ENCODE measurements at places on chromosomes 3 and 15.

- no peak for DNase-seq
Measured at GRCh38 chr3:129016720-129017483, 15.8 kb downstream of the EFCC1 start.

DNA sequence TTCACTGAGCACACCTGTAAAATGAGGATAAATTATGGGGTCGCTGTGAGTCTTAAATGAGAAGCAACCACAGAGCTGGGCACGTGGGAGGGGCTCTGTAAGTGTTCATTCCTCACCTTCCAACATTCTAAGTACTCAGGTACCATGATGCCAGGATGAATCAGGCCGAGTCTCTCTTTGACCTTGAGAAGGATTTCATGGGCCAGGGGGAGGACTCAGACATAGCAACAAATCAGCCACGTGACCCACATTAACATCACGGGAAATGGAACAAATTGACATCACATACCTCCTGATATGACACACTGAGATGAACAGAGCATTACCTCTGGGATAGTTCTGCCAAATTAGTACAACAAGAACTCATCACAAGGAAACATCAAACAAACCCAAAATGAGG is 35.2 kb upstream of the USP3 start:
- DNase-seq, result no peak

DNA sequence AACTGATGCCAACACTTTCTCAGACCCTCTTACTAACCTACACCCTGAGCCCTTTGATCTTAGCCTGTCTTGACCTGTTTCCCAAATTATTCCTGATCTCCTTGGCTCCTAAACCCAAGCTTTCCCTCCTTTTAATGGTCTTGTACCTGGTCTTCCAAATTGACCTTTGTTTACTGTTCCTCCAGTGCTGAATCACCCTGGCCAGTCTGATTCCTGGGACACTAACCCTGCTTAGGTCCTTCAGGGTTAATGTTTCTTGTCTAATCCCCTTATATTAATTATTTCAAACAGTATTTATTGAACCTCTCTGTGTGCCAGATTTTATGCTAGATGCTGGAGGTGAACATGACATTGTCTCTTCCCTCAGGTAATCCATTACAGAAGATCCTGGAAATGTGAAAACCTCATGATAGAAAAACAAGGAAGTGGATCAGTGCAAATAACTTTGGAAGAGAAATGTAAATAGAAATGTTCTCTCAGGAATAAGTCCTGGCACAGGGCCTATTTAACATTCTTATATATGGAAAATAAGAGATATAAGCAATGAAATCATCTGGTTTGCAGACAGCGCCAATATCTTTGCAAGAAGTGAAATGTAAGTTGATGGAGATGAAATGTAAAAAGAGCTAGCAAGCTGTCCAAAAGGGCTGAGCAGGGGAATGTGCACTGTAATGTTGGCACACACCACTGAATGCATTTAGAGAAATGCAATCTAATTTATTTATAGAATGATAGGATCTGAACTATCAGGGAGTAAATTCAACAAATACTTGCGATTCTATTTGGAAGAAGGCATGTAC is 20.7 kb downstream of the HGD start:
- DNase-seq, result no peak

- no peak for DNase-seq
Measured at GRCh38 chr3:53490459-53490968, 3.9 kb upstream of the CACNA1D start.

- no peak for DNase-seq
Measured at GRCh38 chr3:117622171-117622841, 912.7 kb downstream of the TUSC7 start.

DNA sequence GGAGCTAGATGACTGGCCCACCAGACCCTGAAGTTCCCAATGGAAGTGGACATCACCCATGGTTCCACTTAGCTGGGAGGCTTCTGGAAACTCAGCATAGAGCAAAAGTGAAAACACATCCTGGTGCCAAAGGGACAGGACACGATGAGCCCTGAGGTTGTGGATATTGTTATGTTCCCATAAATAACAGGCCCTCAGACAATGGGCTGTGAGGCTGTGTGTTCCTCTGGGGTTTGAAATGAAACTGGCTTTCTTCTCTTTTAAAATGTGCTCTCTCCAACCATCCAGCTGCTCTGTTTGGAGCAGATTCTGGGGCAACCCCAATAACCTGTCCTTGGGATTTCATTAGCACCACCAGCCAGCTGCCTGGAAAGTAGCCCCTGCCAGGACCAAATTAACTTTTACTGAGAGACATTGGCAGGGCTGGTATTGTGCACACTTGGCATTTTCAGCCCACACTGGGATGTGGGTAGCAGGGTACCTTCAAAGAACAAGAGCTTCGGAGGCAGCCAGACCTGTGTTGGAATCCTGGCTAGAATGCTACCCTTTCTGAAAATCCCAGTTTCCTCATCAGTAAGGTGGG is 97.5 kb downstream of the DNAJB8 start:
- DNase-seq, result no peak

- DNase-seq, result no peak
Measured at GRCh38 chr3:127857333-127857732, 35.0 kb upstream of the MGLL start.

DNA sequence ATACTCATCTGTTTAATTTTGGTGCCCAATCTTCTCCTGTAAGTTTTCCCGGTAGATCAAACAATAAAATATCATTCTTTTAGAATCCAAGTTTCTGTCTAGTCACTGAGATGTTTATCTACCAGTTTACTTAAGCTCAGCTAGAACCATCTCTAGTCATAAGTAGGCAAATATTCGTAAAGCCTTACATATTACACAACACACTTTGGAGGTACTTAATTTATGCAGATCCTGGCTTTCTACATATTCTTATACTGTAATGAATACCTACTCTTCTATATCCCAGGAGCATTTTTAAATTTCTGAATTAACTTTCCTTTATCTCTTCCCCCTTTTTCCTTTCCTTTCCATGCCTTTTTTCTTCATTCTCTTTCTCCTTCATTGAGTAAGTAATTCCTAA is 185.9 kb upstream of the ZBTB20 start:
- DNase-seq, result no peak

- DNase-seq, result no peak
Measured at GRCh38 chr15:36911322-36911944, 188.9 kb downstream of the MEIS2 start.

GRCh38 chr3:54228806-54229205 is 106.5 kb downstream of the CACNA2D3 start:
- DNase-seq, result no peak

GRCh38 chr15:92151741-92152140 is 241.9 kb upstream of the ST8SIA2 start:
- DNase-seq, result no peak

DNA sequence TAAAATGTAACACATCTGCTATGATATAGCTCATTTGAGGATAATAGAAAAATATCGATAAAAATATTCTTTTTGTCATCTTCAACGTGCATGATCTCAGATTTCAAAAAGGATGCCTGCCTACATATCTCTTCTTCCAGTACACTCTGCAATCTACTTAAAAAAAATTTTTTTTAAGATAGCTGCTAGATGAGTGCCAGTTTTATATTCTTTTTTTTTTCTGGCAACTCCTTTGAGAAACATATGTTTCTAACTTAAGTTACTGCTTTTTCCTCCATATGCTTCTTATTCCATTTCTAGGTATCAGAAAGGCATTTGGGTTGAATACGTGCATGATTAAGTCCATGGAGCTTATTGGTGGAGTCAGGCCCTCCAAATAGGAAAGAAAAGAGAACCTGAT is 160.4 kb downstream of the PPM1L start:
- DNase-seq, result no peak

DNA sequence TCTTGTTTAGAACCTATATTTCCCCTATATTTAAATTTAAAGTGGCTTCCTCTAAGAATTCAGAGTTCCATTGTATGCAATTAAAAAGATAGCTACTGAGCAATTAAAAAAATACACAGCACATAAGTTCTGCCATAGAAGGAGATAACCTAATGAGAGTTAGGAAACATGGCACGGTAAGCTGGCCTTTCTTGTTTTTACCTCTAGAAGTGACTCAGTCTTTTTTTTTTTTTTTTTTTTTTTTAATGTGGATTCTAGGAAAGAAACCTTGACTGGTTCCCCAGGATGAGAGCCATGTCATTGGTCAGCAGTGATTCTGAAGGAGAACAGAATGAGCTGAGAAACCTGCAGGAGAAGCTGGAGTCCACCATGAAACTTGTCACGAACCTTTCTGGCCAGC is 142.7 kb upstream of the BHLHE40 start:
- no peak for DNase-seq

- DNase-seq, result no peak
Measured at GRCh38 chr3:73536952-73537351, 87.8 kb downstream of the PDZRN3 start.

GRCh38 chr15:96595951-96596350 is 265.5 kb downstream of the NR2F2 start:
- no peak for DNase-seq

DNA sequence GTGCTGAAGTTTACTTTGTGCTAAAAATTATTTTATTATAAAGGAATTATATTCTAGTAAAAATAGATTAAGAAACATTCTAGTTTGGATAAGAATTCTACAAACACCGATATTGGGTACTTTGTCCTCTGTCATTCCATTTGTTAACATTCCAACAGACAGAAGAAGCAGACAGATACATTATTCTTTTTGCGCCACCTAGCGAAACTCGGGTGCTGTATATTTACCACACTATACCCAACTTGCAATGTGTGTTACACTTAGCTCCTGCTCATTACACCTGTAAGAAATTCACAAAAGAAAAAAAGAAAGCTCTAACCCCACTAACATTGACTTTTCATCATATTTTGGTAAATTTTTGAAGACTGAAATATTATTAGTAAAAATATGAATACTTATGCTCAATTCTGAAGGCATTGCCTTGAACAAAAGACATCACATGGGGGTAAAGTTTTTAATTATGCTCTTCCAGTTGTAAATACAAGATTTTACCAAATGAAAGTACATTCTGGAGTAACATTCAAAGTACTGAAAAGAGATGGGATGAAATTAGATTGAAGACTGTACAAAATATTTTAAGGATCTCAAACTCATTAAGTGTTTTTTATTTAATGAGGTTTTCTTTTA is 136.5 kb upstream of the MLF1 start:
- DNase-seq, result peak; percentile 71

DNA sequence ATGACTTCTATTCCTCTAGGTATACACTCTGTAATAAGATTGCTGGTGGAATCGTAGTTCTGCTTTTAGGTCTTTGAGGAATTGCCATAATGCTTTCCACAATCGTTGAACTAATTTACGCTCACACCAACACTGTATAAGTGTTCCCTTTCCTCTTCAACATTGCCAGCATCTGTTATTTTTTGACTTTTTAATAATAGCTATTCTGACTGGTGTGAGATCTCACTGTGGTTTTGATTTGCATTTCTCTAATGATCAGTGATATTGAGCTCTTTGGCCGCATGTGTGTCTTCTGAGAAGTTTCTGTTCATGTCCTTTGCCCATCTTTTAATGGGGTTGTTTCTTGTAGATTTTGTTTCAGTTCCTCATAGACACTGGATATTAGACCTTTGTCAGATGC is 12.8 kb downstream of the NXPE3 start:
- no peak for DNase-seq

- no peak for DNase-seq
Measured at GRCh38 chr3:144235489-144235888, 263.9 kb downstream of the DIPK2A start.

DNA sequence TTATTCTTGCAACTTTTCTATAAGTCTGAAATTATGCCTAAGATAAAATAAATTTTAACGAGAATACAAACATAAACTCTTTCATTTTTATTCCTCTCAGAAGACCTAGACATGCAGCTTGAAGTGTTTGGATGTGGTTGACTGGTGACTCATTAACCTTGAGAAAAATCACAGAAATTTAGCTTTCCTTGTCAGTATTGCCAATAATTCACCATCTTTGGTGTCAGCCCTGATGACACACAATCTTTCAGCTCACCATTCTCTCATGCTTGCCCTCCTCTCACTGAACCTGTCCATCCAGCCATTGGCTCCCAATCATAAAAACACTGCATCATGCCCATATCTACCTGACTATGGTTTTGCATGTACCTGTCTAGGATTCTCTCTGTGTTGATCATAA is 22.6 kb upstream of the TNFAIP8L3 start:
- DNase-seq, result no peak

GRCh38 chr15:42090781-42091180 is 3.6 kb downstream of the PLA2G4D start:
- no peak for DNase-seq

GRCh38 chr3:4425055-4425454 is 42.0 kb downstream of the SUMF1 start:
- DNase-seq, result no peak

DNA sequence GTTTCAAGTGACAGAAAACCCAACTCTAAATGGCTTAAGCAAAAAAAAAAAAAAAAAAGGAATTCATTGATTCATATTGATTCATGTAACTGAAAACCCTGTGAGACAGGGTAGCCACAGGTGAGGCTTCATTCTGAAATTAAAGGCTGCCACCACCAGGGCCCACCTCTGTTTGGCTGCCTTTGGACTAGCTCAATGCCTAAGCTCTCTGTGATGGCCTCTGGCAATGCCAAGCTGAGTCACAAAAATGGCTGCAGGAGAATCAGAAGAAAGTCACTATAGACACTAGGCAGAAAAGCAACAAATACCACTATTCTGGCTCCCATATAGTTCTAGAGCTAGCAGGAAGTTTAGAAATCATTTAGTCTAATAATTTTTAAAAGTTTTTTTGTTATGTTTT is 38.2 kb upstream of the GYG1 start:
- DNase-seq, result no peak

DNA sequence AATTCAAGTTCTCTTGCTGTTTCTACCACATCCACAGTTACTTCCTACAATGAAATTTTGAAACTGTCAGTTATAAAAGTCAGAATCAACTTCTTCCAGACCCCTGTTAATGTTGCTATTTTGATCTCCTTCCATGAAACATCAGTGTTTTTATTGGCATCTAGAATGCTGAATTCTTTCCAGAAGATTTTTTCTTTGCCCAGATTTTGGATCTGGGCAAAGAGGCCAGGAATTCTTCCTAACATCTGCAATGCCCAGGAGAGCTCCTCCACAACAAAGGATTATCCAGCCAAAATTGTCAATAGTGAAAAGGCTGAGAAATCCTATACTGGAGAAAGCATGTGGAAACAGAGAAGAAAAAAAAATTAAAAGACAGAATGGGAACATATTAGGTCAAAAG is 75.5 kb downstream of the SERPINI1 start:
- no peak for DNase-seq

DNA sequence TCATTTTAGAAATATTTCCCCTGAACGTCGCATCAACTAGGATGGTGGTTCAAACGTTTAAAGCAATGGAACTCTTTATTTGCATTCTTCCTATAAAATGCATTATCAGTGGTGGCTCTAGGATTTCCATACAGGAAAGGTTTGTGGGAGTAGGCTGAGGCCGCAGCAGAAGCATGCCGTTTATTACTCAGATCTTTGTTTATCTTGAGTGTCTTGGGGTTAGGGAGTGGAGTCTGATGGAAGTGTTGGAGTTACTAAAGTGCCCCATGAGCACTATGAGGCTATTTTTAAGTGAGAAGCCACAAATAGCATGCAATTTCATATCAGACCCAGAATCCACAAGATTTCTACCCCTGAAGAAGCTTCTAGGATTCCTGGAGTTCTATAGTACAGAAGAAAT is 26.2 kb downstream of the ATOSA start:
- DNase-seq, result no peak

GRCh38 chr3:157417247-157417646 is 19.4 kb upstream of the PTX3 start:
- DNase-seq, result no peak
